ENCODE measurements at places on chromosomes 4 and X. TPM values are rescaled to one million over a fixed set of nuclear protein-coding genes. Genes with fewer than 3 reads are reported as not detected.
A peak's percentile ranks its signal among the peaks of the same experiment; 100 is the strongest.

DNA sequence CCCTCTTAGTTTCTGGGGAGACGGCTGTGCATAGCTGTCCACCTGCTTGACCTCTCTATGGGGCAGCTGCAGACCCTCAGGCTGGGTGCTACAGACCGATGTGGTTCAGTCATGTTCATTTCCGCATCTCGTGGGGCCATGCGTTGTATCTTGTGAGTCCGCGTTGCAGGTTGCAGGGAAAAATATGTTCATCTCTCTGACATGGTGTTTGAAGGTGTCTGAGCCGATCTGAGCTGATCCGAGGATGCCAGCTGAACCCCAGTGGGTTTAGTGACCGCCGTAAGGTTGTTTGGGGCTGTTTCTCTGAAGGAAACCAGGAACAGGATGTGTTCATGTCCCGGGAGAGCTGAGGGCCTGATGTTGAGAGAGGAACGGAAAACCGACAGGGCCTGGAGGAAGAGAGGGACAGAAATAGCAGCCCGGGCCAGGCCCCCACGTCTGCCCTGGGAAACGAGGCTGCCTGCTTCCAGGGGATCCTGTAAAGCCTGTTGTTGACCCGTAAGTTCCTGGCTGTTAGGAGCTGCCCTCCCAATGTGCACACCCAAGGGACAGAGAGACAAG is 9.8 kb upstream of the P2RY8 start:
- no peak for DNase-seq

The FMR1NB gene
- not detected for total RNA-seq

GRCh38 chr4:1331591-1332353 is 15.2 kb upstream of the UVSSA start:
- DNase-seq: no peak

- no peak for DNase-seq
Measured at GRCh38 chrX:153446950-153447580, 1.2 kb upstream of the TREX2 start.

The HSPA4L gene
- total RNA-seq: 7.2 TPM

The C4orf50 gene
- total RNA-seq: 0.02 TPM

GRCh38 chrX:20442597-20442996 is 175.9 kb upstream of the RPS6KA3 start:
- peak; percentile 63 for DNase-seq

GRCh38 chr4:144350706-144351105 is 210.2 kb upstream of the GYPA start:
- DNase-seq: no peak

- no peak for DNase-seq
Measured at GRCh38 chr4:26812049-26812714, 48.5 kb upstream of the STIM2 start.

- DNase-seq: peak; percentile 50
Measured at GRCh38 chr4:38728631-38729141, 54.1 kb downstream of the TLR10 start.

- DNase-seq: no peak
Measured at GRCh38 chrX:17355976-17356375, 19.0 kb upstream of the NHS start.

DNA sequence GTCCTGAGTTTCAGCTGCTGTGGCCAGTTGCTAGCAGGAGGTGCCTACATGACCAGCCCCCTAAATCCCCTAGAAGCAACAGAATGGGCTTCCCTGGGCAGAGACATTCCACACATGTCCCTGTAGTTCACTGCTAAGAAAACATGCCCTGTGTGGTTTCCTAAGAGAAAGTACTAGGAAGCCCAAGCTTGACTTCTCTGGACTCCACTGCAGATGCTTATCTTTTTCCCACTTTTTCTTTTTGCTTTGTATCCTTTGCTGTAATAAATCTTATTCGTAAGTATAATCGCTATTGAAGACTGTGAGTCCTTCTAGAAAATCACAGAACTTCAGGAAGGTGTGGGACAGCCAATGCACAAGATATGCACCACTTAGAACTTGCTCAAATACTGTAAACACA is 15.6 kb downstream of the RPGR start:
- DNase-seq: no peak

GRCh38 chr4:19054916-19055315 is 1033.4 kb upstream of the LCORL start:
- DNase-seq: no peak

DNA sequence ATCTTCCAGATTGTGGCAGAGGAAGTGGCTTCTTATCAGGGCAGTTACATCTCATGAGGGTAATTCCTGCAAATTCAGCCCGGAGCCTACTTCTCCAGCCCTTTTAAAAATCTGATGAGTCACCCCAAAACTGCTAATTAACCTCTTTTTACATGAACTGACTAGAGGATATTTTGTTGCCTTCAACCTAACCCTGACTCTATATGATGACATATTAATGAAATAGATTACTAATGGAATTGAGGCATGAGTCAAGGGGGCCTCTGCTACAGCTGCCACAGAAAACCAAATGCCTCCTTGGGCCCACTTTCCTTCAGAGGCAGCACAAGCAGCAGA is 72.5 kb downstream of the QRFPR start:
- DNase-seq: no peak

GRCh38 chr4:126465341-126465740 is 1150.6 kb downstream of the FAT4 start:
- DNase-seq: no peak

The GPRASP2 gene
- total RNA-seq: 13.6 TPM

DNA sequence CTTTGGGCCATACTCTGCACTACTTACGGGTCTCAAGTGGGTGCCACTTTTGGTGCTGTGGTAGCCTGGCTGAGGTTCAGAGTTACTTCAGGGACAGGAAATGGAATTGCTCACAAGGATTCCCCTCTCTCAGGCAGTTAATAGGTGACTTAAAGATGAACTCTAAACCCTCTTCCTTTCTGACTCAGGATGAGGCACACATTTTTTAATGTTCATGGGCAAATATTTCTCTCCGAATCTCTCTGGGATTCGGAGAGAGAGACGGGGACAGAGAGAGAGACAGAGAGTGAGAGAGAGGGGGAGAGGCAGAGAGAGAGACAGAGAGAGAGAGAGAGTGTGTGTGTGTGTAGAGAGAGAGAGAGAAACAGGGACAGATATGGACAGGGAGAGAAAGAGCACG is 79.8 kb downstream of the NYX start:
- no peak for DNase-seq

- DNase-seq: no peak
Measured at GRCh38 chr4:88029556-88029955, 22.1 kb downstream of the PKD2 start.

The PROM1 gene
- not detected for total RNA-seq

- no peak for DNase-seq
Measured at GRCh38 chr4:125140966-125141495, 173.7 kb upstream of the FAT4 start.

DNA sequence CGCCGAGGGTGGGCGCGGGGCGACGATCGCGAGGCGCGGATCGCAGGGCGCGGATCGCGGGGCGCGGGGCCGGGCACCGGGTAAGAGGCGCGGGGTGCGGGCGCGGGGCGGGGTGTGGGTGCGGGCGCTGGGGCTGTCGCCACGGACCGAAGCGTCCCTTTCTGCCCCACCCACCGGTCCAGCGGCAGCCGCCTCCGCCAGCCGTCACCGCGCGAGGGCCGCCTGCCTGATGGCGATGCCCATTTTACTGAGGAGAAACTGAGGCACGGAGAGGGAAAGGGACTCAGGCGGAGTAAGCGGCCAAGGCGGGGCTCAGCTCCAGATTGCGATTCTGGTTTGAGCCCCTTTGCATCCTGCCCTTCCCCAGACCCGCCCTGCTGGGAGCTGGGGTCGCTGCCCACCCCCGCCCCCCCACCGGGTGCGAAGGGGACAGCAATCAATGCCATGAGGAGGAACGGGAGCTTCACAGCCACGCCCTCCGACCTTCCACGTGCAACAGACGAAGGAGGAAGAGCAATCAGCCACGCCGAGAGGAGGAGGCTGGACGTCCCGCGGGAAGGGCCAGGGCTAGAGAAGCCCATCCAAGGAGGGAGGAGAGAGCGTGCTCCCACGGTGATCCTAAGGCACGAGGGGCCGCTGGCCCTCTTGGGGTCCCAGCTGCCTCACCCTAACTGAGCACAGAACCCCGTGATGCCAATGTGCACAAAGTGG is 10.9 kb upstream of the MAN2B2 start:
- no peak for DNase-seq

The IL13RA2 gene
- total RNA-seq: 177 TPM

DNA sequence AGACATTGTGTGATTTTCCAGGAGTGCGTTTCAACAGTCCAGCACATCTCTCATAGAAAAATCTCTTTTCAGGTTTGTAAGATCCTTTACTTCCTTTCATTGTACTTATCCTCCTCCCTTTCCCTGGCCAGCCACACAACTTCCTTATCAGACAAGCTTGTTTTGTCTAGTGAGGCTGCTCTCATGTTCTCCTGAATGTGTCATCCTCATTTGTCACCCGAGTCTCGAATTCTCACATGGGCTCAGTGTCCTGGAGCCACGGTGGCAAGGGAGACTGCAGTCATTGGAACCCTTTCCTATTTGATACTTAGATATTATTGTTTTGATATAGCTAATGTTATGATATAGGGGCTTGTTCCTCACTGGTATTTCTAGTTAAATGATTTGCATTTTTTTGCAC is 16.9 kb downstream of the SYNPO2 start:
- DNase-seq: no peak

- DNase-seq: no peak
Measured at GRCh38 chr4:4946416-4946815, 72.8 kb downstream of the CYTL1 start.

DNA sequence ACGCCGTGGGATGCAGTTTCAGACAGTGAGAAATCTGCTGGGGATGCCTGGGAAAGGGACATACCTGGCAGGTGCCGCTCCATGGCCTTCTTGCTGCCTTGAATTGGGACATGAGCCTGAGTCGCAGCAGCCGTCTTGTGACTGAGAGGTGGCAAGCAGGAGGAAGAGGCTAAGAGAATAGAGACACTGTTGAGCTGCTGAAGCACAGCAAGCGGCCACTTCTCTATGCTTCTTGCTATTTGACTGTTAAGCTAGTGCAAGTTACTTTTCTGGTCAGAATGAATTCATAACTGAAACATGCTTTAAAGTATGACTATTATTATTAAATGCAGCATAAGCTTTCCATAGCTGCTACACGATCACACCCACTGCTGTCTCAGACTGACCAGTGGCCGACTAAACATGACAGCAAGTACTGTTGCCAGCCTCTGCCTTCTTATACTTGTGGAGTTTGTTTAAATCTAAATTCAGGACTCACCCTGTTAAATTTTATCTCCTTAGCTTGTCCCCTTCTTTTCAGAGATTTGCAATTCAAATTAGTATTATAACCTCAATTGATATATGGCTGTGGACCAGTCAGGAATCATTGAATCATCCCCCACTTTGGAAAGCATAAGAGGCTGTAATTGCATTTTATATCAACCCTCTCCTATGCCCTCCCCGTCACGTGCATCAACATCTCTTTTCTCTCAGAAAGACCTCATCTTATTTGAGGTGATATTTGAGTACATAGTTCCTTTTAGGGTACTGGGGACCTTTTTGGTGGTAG is 24.8 kb upstream of the ACSL1 start:
- DNase-seq: no peak

- no peak for DNase-seq
Measured at GRCh38 chr4:32207456-32207855, 1487.3 kb downstream of the PCDH7 start.

DNA sequence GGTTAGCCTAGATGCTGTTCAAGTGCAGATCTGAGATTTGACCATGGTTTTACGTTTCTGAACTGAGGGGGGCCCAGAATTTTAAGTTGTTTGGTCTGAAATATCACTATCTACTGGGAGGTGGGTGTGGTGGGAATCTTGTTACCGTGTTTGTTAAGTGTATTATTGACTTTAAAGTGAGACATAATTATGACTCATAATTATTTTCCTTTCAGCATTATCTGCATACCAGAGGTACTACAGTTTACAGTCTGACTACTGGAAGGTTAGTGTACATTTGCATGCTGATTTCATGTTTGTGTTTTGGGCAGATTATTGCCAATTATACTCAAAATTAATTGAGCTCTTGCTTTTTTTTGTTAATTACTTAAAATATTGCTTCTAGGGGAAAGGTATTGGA is 101.5 kb downstream of the KDM6A start:
- no peak for DNase-seq

DNA sequence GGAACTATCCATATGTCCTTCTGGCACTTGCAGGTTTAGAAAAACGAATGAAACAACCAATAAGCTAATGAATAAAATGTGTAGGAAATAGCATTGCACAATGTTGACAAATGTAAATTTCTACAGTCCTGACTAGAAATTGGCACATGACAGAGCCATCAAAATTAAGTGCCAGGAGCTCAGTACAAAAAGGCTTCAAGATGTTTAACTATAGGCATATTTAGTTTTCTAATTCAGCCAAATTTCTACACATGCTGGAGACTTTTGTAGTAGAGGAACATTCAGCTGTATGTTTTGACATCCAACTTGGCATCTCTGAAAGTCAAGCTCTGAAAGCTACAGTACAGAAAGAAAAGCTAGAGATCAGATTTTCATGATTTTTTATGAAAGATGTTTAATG is 1999.4 kb upstream of the AGA start:
- DNase-seq: no peak

DNA sequence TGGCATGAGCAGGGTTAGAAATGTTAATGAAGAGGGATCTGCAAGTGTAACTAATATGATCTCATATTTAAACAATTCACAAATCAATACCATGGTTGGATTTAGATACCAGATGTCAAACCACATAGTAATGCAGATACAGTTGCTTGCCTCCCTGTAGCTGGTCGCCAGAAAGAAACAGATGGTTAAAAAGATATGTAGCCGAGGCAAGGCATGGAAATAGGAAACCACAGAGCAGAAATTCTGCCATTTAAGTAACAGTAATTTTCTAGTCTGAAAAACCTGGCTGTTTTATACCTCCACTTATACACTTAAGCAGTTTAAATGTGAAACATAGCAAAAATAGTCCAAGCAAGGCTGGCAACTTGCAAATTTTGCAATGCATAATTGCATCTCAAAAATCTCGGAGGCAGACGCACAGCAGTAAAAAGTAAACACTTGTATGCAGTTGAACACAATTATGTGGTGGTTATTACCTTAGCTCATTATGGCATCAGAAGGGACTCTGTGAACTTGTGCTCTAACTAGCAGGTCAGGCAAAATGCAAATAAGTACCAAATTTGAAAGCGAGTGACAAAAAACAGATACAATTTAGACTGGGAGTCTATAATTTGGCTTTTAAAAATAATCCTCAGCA is 126.8 kb downstream of the NAA11 start:
- no peak for DNase-seq

GRCh38 chrX:107826238-107827029 is 768 bp downstream of the MID2 start:
- DNase-seq: peak; percentile 2

The OTUD6A gene
- not detected for total RNA-seq

GRCh38 chrX:83829874-83830273 is 31.1 kb upstream of the CYLC1 start:
- no peak for DNase-seq
